CD8-positive, alpha-beta memory T cell (primary cell): ENCODE measurements at places on chromosomes 2 and 18. TPM values are rescaled to one million over a fixed set of nuclear protein-coding genes. Genes with fewer than 3 reads are reported as not detected.

DNA sequence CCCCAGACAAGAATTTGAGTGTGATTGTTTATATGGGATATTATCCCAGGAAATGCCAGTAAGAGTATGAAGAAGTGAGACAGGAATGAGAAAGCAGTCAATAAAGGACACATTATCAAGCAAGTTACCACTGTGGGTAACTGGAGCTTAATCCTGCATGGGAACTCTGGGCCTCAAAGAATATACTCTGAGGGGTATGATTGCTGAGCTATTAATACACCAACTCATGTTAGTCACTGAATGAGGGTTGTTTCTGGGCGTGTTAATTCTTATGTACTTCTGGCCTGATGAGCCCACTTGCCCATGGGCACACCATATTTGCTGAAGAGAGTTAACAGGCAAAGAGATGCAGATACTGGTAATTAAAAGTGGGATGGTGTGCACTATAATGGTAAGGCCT is 26.6 kb upstream of the PAIP2B start:
- H3K27me3 ChIP-seq, result peaks cover 8% of the 10 kb centered on the region
- no peak overlapping the region for H3K4me3 ChIP-seq
- no peaks in the 10 kb centered on the region for H3K4me1 ChIP-seq
- no peak for DNase-seq

DNA sequence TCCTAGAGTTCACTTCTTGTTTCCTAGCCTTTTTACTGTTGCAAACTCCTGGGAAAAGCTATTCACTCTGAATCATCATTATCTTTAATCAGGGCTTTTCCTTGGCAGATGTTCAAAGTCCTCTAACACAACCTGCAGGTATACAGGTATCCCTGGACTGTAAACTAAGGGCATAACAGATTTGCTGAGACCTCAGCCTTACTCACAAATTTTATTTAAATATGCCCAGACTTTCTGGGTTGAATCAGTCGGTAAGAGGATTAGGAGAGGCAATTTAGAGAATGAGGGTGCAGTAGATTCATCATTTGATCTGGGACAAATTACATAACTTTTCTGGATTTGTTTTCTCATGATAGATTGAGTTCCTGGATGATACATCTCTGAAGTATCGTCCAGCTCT is 217.8 kb upstream of the STON1 start:
- no peaks in the 10 kb centered on the region for H3K36me3 ChIP-seq
- peaks cover 23% of the 10 kb centered on the region for H3K4me1 ChIP-seq
- H3K4me3 ChIP-seq, result no peak overlapping the region
- no peaks in the 10 kb centered on the region for H3K27me3 ChIP-seq

DNA sequence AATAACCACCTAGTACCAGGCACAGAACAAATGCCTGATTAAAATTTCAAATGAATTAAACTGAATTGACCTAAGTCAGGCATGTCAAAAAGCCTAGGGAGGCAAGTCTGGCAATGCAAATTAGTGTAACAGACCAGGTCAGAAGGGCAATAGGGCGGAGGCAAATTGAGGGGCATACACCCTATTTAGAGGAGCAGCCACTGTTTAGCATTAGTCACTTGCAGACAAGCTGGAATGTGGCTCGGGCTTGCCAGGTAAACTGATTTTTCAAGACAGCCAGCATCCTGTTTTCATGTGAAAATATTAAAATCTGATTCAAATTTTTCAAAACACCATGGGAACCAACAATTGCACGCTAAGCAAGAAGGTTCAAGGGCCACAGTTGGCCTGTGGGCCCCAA is 160.3 kb downstream of the EN1 start:
- H3K4me3 ChIP-seq, result no peak overlapping the region
- no peaks in the 10 kb centered on the region for H3K4me1 ChIP-seq
- H3K27me3 ChIP-seq, result no peaks in the 10 kb centered on the region
- H3K36me3 ChIP-seq, result no peaks in the 10 kb centered on the region

DNA sequence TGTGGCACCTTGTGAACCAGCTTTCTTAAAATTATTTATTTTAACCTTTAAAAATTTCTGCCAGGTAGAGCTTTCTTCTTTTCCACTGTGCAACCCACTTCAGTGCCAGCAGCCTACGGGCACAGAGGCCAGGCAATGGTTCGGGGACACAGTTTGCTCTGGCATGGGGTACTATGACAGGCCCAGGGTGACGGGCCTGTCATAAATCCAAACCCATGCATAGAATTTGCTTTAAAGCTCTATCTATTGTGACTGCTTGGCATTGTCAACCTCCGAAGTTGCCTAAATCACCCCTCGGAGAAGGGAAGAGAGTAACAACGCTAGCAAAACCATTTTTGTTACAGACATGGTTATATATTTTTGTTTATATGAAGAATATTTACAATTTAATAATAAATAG is 1.5 kb downstream of the ODC1 start:
- H3K27ac ChIP-seq, result peak overlapping the region; percentile 86
- peaks cover 35% of the 10 kb centered on the region for H3K4me1 ChIP-seq
- H3K27me3 ChIP-seq, result no peaks in the 10 kb centered on the region

DNA sequence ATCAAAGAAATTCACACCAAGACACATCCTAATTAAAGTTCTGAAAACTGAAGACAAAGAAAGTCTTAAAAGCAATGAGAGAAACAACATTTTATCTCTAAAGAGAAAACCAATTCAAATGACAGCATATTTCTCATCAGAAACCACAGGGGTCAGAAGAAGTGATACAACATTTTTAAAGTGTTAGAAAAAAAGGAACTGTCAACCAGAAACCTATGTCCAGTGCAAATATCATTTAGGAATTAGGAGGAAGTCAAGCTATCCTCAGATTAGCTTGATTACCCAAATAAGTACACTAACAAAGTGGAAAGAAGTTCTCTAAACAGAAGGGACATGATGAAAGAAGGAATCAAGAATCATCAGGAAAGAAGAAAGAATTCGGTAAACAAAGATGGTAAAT is 59.5 kb upstream of the BCL2L11 start:
- H3K4me1 ChIP-seq, result no peaks in the 10 kb centered on the region
- H3K36me3 ChIP-seq, result no peaks in the 10 kb centered on the region
- H3K27me3 ChIP-seq, result no peaks in the 10 kb centered on the region
- no peak for DNase-seq
- H3K27ac ChIP-seq, result no peak overlapping the region
- H3K4me3 ChIP-seq, result no peak overlapping the region

- H3K4me3 ChIP-seq, result no peak overlapping the region
- H3K27ac ChIP-seq, result no peak overlapping the region
- H3K27me3 ChIP-seq, result no peaks in the 10 kb centered on the region
Observed at GRCh38 chr18:76951456-76952247, 129.3 kb downstream of the ZNF236 start.

- no peak for DNase-seq
- no peaks in the 10 kb centered on the region for H3K27me3 ChIP-seq
- H3K36me3 ChIP-seq, result peaks cover 10% of the 10 kb centered on the region
- peaks cover 31% of the 10 kb centered on the region for H3K4me1 ChIP-seq
Observed at GRCh38 chr2:152715854-152716428, 1.3 kb downstream of the PRPF40A start.

- no peaks in the 10 kb centered on the region for H3K27me3 ChIP-seq
- H3K36me3 ChIP-seq, result no peaks in the 10 kb centered on the region
Observed at GRCh38 chr2:128799730-128800129, 481.1 kb upstream of the HS6ST1 start.

- H3K4me1 ChIP-seq, result no peaks in the 10 kb centered on the region
- H3K27me3 ChIP-seq, result no peaks in the 10 kb centered on the region
- no peak overlapping the region for H3K27ac ChIP-seq
- H3K36me3 ChIP-seq, result no peaks in the 10 kb centered on the region
Observed at GRCh38 chr2:179677746-179678505, 183.5 kb downstream of the ZNF385B start.

GRCh38 chr18:12403601-12404506 is 3.9 kb upstream of the PRELID3A start:
- H3K27me3 ChIP-seq, result no peaks in the 10 kb centered on the region
- DNase-seq, result no peak
- H3K27ac ChIP-seq, result no peak overlapping the region
- H3K4me3 ChIP-seq, result no peak overlapping the region
- no peaks in the 10 kb centered on the region for H3K36me3 ChIP-seq
- peaks cover 14% of the 10 kb centered on the region for H3K4me1 ChIP-seq

DNA sequence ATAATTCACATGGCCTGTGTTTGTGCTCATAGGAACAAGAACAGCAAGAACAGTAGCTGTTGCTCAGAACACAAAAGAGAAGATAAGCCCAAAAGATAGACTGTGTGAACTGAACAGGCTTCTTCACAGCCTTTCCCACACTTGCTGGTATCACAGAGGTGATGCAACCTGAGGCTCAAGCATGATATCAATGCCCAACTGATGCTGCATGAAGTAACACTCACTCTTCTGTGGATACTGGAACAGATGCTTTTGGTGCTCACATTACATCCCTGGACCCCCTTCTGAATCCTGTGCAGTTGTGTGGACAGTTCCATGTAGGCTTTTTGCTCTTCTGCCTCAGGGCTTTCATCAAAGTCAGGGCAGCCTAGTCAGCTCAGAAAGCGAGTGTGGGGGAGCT is 88.4 kb upstream of the RND3 start:
- no peak overlapping the region for H3K4me3 ChIP-seq
- DNase-seq, result no peak
- no peaks in the 10 kb centered on the region for H3K4me1 ChIP-seq

DNA sequence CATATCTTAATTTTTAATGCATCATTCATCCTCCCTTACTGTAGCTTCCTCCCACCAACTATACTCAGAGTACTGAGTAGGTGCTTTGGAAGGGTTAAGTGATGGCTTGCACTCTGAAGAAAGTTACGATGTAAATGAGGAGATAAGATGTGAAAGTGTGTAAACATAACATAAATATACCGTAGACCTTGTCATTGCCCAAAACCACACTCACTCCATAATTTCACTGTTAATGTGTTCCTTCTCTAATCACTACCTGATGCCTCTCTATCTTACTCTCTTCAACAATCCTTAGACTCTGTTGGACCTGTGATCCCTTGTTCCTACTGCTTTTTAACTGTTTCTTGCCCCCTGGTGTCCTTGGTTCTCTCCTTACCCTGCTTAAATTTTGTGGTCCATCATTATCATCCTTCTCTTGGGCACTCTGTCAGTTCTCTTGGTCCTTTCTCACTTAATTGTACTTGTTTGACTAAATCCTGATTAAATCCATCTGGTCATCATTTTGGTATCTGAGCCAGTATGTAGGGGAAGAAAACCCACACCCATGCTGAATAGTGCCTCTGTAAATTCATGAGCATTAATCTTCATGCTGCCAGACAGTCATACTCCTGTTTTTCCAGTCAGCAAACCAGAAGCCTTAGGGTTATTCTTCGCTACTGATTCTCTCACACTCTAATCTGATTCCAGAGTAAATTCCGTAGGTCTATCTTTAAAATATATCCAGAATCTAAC is 45.0 kb downstream of the PMS1 start:
- no peaks in the 10 kb centered on the region for H3K4me1 ChIP-seq
- no peaks in the 10 kb centered on the region for H3K27me3 ChIP-seq
- no peaks in the 10 kb centered on the region for H3K36me3 ChIP-seq
- no peak overlapping the region for H3K4me3 ChIP-seq
- DNase-seq, result no peak
- no peak overlapping the region for H3K27ac ChIP-seq

- no peak for DNase-seq
- no peak overlapping the region for H3K4me3 ChIP-seq
- H3K27ac ChIP-seq, result no peak overlapping the region
- peaks cover 2% of the 10 kb centered on the region for H3K4me1 ChIP-seq
- H3K27me3 ChIP-seq, result no peaks in the 10 kb centered on the region
- H3K36me3 ChIP-seq, result no peaks in the 10 kb centered on the region
Observed at GRCh38 chr2:106012591-106013347, 181.3 kb downstream of the UXS1 start.

DNA sequence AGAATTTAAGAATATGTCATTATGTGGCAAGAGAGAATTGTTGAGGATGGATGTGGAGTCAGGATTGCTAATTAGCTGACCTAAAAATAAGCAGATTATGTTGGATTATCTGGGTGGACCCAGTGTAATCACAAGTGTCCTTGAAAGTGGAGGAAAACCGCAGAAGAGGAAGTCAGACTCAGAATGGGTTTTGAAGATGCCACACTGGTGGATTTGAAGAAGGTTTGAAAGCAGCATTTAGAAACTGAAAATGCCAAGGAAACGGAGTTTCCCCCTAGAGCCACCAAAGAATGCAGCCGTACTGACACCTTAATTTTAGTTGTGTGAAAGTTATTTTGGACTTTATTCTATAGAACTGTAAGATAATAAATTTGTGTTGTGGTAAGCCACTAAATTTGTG is 41.6 kb upstream of the DPP10 start:
- DNase-seq, result no peak
- no peak overlapping the region for H3K4me3 ChIP-seq
- H3K4me1 ChIP-seq, result no peaks in the 10 kb centered on the region
- no peak overlapping the region for H3K27ac ChIP-seq
- no peaks in the 10 kb centered on the region for H3K27me3 ChIP-seq
- no peaks in the 10 kb centered on the region for H3K36me3 ChIP-seq

DNA sequence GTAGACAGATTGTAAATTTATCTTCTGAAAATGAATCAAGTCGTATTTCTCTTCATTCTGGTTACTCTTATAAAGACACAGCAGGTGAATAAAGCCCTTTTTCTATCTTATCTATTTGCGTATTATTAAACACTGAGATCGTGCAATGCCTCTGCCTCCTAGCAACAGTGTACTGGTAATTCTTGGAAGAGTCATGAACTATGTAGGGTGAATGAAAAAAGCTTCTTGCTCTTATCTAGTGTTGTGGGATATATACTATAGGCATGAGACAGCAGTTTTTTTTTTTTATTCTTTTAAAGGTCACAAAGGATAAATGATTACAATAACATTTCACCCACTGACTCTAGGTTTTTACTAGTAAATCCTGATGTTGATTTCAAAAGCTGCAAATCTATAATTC is 324.2 kb downstream of the PDE11A start:
- H3K36me3 ChIP-seq, result no peaks in the 10 kb centered on the region
- no peak for DNase-seq
- H3K27me3 ChIP-seq, result no peaks in the 10 kb centered on the region
- no peaks in the 10 kb centered on the region for H3K4me1 ChIP-seq
- H3K4me3 ChIP-seq, result no peak overlapping the region
- H3K27ac ChIP-seq, result no peak overlapping the region

GRCh38 chr2:36461039-36461681 is 105.6 kb downstream of the CRIM1 start:
- H3K4me1 ChIP-seq, result peaks cover 13% of the 10 kb centered on the region
- no peaks in the 10 kb centered on the region for H3K27me3 ChIP-seq
- H3K4me3 ChIP-seq, result no peak overlapping the region
- no peak for DNase-seq
- no peak overlapping the region for H3K27ac ChIP-seq

GRCh38 chr18:30245766-30246455 is 796.6 kb downstream of the DSC3 start:
- H3K4me1 ChIP-seq, result no peaks in the 10 kb centered on the region
- H3K27ac ChIP-seq, result no peak overlapping the region
- H3K36me3 ChIP-seq, result no peaks in the 10 kb centered on the region
- H3K4me3 ChIP-seq, result no peak overlapping the region

GRCh38 chr2:11839916-11840315 is 93.5 kb downstream of the LPIN1 start:
- no peak for DNase-seq
- H3K4me3 ChIP-seq, result no peak overlapping the region
- no peaks in the 10 kb centered on the region for H3K4me1 ChIP-seq
- H3K27ac ChIP-seq, result no peak overlapping the region
- H3K27me3 ChIP-seq, result no peaks in the 10 kb centered on the region
- no peaks in the 10 kb centered on the region for H3K36me3 ChIP-seq

GRCh38 chr2:135994281-135994680 is 8.9 kb upstream of the DARS1 start:
- no peak overlapping the region for H3K27ac ChIP-seq
- no peaks in the 10 kb centered on the region for H3K27me3 ChIP-seq

The B3GNT2 gene
- 30.9 TPM for total RNA-seq

The CDH20 gene
- 0.13 TPM for total RNA-seq

The PTPRN gene
- not detected for total RNA-seq

The CHST9 gene
- not detected for total RNA-seq

The UGT1A10 gene
- not detected for total RNA-seq

The FIGN gene
- not detected for total RNA-seq

The FSHR gene
- not detected for total RNA-seq

The VIL1 gene
- not detected for total RNA-seq

The HK2 gene
- total RNA-seq, result 57.0 TPM

The GKN2 gene
- not detected for total RNA-seq

The SERPINB11 gene
- not detected for total RNA-seq

The GALNT3 gene
- 3.0 TPM for total RNA-seq

The TCF4 gene
- 0.47 TPM for total RNA-seq
